ENCODE measurements at places on chromosomes 6 and 20. TPM values are rescaled to one million over a fixed set of nuclear protein-coding genes. Genes with fewer than 3 reads are reported as not detected.

- no peaks in the 10 kb centered on the region for H3K27me3 ChIP-seq
- no peak overlapping the region for H3K4me3 ChIP-seq
- no peaks in the 10 kb centered on the region for H3K36me3 ChIP-seq
- peaks cover 4% of the 10 kb centered on the region for H3K4me1 ChIP-seq
Measured at GRCh38 chr6:143594647-143595046, 83.1 kb upstream of the PHACTR2 start.

- DNase-seq, result no peak
- H3K27ac ChIP-seq, result no peak overlapping the region
- H3K4me3 ChIP-seq, result no peak overlapping the region
- H3K36me3 ChIP-seq, result peaks cover 9% of the 10 kb centered on the region
Measured at GRCh38 chr20:16483024-16483423, 90.2 kb downstream of the KIF16B start.

DNA sequence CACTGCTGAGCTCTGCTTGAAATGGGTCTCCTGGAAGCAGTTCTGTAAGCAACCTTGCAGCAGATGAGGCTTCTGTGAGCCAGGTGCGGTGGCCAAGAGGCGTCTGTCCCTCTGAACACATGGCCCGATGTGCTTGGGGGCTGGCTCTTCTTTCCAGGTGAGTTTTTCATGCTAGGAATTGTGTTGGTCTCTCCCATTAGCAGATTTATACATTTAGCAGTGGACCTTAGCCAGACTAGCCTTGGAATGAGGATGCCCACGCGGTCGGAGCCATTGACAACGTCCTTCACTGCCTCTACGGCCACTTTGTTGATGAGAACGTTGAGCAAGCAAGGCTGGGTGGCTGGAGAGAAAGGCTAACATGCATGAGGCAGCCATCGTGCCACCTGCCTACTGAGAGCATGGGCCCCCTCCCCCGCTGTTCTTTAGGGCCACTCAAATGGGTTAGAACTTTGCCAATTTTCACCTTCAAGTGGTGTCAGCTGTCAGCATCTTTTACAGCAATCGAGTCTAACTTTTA, 33.5 kb downstream of the ERMARD start:
- H3K27me3 ChIP-seq, result no peaks in the 10 kb centered on the region
- H3K4me3 ChIP-seq, result no peak overlapping the region
- H3K27ac ChIP-seq, result no peak overlapping the region
- H3K4me1 ChIP-seq, result peaks cover 4% of the 10 kb centered on the region

GRCh38 chr20:7313047-7313446, 545.6 kb downstream of the BMP2 start:
- H3K27me3 ChIP-seq, result no peaks in the 10 kb centered on the region
- no peaks in the 10 kb centered on the region for H3K36me3 ChIP-seq
- no peaks in the 10 kb centered on the region for H3K4me1 ChIP-seq
- no peak overlapping the region for H3K4me3 ChIP-seq

- no peak overlapping the region for H3K4me3 ChIP-seq
- H3K27ac ChIP-seq, result no peak overlapping the region
- DNase-seq, result no peak
- H3K4me1 ChIP-seq, result no peaks in the 10 kb centered on the region
- no peaks in the 10 kb centered on the region for H3K36me3 ChIP-seq
Measured at GRCh38 chr20:8530022-8530421, 398.0 kb downstream of the PLCB1 start.

GRCh38 chr6:131840936-131841583, 33.2 kb downstream of the ENPP1 start:
- DNase-seq, result no peak
- no peak overlapping the region for H3K27ac ChIP-seq
- H3K4me1 ChIP-seq, result no peaks in the 10 kb centered on the region

GRCh38 chr20:56758706-56759105, 129.6 kb downstream of the TFAP2C start:
- no peak overlapping the region for H3K27ac ChIP-seq
- H3K4me3 ChIP-seq, result no peak overlapping the region
- H3K27me3 ChIP-seq, result no peaks in the 10 kb centered on the region
- DNase-seq, result no peak

GRCh38 chr20:50366270-50367103, 143.7 kb upstream of the PTPN1 start:
- H3K27me3 ChIP-seq, result no peaks in the 10 kb centered on the region
- no peaks in the 10 kb centered on the region for H3K36me3 ChIP-seq
- no peaks in the 10 kb centered on the region for H3K4me1 ChIP-seq

DNA sequence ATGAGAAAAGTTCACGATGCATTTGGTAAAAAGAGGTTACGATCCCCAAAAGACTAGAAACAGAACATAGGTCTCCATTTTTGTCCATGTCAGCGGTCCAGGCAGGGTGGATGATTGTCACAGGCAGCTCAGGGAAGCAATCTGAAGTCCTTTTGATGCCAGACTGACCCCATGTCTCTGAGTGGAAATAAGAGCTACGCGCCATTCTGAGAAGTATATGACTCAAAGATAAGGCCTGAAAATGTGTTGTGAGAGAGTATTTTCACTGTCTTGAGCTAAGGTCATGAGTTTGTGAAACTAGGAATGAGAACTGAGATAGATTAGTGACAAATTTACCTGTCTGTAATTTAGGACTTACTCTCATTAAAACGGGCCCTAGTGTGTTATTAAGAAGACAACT, 69.5 kb downstream of the LYRM4 start:
- H3K27ac ChIP-seq, result no peak overlapping the region
- no peak for DNase-seq
- H3K4me1 ChIP-seq, result no peaks in the 10 kb centered on the region
- H3K36me3 ChIP-seq, result no peaks in the 10 kb centered on the region
- no peak overlapping the region for H3K4me3 ChIP-seq
- no peaks in the 10 kb centered on the region for H3K27me3 ChIP-seq

GRCh38 chr20:31948008-31948407, 3.8 kb downstream of the PDRG1 start:
- H3K4me3 ChIP-seq, result no peak overlapping the region
- no peaks in the 10 kb centered on the region for H3K27me3 ChIP-seq
- H3K27ac ChIP-seq, result no peak overlapping the region
- H3K4me1 ChIP-seq, result peaks cover 14% of the 10 kb centered on the region

- H3K4me1 ChIP-seq, result no peaks in the 10 kb centered on the region
- H3K4me3 ChIP-seq, result no peak overlapping the region
- H3K36me3 ChIP-seq, result no peaks in the 10 kb centered on the region
- DNase-seq, result no peak
- no peaks in the 10 kb centered on the region for H3K27me3 ChIP-seq
Measured at GRCh38 chr6:36949636-36950035, 4.9 kb upstream of the PI16 start.

- H3K27me3 ChIP-seq, result no peaks in the 10 kb centered on the region
- H3K4me1 ChIP-seq, result no peaks in the 10 kb centered on the region
- H3K36me3 ChIP-seq, result no peaks in the 10 kb centered on the region
Measured at GRCh38 chr20:48329676-48330664, 497.8 kb downstream of the PREX1 start.

The ESR1 gene
- 7.4 TPM for total RNA-seq

The LY6G5B gene
- total RNA-seq, result 21.1 TPM

The HUS1B gene
- total RNA-seq, result 10.7 TPM

The RFX6 gene
- total RNA-seq, result 1.9 TPM

The RIPOR2 gene
- total RNA-seq, result 6.5 TPM

The RPRD1B gene
- 55.3 TPM for total RNA-seq

The RBBP8NL gene
- 10.5 TPM for total RNA-seq

Measured in Peyer's patch (tissue), 4 donors.